ENCODE measurements at places on chromosomes 1 and 21.

DNA sequence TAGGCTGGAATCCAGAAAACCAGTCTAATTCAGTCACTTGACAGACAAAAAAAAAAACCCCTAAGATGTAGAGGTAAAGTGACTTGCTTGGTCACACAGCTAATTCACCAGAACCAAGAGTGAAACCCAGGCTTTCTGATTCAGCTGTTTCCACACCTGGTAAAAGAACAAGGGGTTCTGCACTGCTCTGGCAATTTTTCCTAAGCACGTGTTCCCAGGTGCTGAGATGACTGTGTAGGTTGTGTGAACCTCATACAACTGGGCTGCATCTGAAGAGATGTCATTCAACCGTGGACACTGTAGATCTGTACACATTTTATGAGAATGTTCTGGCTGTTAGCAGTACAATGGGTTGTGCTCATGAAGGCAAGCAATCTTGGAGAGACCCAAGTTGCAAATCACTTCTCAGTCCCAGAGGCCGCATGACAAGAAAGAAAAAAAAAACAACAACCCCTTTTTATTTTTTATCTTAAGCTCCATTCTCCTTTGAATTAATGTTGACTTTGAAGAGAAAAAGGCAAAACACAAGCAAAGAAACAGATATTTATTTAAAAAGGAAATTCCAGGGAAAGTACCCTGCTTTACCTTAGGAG is 95.4 kb downstream of the INTS7 start:
- no peak for DNase-seq

GRCh38 chr1:85992791-85993190 is 163.8 kb downstream of the COL24A1 start:
- DNase-seq = no peak

DNA sequence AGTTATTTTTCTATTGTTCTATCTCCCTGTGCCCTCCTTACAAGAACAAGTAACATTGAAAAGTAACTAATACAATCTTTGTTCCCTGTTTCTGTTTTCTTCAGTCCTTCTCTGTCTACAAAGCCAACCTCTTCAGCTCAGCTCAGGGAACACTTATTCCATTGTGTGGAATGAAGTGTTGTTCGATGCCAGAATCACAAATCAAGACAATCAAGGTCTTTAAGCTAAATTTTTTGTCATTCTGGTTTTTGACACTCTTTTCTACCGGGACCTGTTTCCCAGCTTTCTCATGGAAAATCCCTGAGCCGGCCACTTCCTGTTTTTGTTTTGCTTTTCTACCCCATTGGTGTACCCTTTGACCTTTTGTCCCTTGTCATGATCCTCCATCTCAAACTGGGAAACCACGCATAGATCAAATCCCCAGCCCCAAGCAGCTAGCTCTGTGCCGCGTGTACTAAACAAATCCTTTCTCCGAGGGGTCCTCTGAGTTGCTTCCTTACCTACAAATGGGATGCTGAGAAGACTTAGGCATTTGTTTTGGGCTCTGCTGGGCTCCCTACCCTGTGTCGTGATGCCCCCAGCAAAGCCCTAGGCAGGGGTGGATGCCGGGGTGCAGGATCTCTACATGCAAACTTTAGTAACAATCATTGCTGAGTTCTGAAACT is 141.8 kb downstream of the TOMM20 start:
- DNase-seq = no peak

GRCh38 chr1:41388510-41388909 is 27.3 kb downstream of the FOXO6 start:
- DNase-seq = no peak

GRCh38 chr1:165927169-165927568 is 99.8 kb downstream of the UCK2 start:
- DNase-seq = no peak

GRCh38 chr1:56302878-56303277 is 276.5 kb downstream of the PLPP3 start:
- no peak for DNase-seq

GRCh38 chr1:10821388-10821787 is 24.9 kb upstream of the CASZ1 start:
- DNase-seq = no peak

DNA sequence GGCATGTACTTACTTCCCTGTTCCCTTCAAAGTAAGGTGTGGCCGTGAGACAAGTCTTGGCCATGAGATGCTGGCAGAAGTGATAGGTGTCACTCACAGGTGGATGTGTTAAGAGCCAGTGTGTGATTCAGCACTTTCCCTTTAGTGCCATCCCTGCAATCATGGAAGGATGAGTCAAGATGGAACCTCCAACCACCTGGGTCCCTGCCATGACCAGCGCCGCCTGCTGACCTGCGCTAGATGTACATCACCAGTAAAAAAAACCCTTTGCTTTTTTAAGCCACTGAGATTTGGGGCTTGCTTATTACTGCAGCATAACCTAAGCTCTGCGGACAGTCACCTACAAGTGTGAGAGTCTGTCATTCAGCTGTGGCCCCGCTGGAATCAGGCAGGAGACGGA is 71.7 kb downstream of the TOMM20 start:
- DNase-seq = no peak

DNA sequence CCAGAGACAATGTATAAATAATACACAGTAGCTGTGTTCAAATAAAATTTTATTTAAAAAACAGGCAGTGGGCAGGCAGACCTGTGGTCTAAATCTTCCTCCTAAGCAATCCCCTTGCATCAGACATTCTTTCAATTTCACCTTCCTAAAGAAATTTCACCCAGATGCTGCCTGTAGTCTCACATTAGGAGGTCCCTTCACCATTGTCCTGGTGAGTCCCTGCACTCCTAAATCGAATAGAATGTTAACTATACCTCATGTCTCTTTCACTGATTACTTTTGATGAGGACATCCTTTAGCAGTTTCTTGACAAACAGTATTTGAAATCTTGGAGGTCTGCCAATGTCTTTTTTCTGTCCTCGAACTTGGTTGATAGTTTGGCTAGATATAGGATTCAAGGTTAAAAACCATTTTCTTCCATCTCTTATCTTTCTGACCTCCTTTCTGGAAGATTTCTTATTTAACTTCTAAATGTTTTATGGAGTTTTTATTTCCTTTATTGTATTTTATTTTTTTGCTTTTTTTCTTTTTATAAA is 77.5 kb downstream of the LPGAT1 start:
- DNase-seq = no peak

GRCh38 chr1:233796146-233796783 is 108.2 kb upstream of the SLC35F3 start:
- no peak for DNase-seq

DNA sequence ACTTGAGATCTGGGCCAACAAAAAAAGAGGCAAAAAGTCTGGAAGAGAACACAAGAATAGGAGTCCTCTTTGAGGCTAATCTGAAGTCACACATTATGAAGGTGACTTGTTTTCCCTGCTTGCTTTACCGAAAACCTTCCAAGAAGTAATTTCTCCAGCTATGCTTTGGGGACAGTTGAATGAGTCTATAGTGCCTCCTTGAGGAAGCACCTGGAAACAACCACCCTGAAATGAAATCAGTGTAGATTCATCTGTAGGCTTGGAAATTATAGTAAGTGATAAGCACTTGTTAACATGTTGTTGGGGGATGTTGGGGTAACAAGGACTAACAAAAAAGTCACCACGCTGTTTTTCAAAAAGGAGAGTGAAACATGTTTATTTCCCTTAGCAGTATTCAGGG is 23.4 kb upstream of the RPTN start:
- DNase-seq = no peak

DNA sequence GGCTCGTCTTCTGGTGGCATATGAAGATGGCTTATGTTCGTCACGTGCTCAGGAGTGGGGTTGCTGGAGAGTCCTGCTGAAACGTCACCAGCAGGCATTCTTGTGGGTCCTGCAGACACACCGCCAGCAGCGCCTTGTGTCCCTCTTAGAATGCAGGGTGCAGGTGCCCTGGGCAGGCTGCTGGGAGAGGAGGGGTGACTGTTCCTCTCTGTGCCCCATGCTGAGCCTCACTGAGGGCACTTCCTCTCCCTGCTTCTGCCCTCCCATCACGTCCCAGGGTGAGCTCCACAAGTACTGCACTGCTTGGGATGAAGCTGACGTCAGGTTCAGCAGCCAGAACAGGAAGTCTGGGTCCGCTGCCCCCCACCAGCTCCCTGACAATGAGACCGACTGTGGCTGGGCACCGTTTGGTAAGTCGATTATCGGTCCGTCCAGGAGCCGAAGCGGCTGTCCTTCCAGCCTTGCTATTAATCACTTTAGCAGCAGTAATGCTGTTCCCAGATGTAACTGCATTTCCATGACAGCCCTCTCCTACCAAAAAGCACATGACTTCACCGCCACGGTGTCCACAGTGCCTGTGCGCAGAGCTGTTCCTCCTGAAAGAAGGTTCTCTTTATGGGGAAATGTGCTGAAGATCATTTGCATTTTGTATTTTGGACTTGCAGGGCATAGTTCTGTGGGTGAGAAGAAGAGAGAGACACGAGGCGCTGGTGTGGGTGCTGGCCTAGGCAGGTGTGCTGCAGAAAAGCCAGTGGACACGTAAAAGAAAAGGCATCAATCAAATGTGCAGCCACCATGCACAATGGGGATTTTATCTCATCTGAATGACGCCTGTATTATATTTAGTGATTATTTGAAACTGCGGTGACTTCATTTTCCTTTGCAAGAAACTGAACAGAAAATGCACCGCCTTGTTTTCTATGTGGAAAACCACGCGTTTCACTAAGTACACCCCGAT is 21.0 kb downstream of the SLC37A1 start:
- no peak for DNase-seq

DNA sequence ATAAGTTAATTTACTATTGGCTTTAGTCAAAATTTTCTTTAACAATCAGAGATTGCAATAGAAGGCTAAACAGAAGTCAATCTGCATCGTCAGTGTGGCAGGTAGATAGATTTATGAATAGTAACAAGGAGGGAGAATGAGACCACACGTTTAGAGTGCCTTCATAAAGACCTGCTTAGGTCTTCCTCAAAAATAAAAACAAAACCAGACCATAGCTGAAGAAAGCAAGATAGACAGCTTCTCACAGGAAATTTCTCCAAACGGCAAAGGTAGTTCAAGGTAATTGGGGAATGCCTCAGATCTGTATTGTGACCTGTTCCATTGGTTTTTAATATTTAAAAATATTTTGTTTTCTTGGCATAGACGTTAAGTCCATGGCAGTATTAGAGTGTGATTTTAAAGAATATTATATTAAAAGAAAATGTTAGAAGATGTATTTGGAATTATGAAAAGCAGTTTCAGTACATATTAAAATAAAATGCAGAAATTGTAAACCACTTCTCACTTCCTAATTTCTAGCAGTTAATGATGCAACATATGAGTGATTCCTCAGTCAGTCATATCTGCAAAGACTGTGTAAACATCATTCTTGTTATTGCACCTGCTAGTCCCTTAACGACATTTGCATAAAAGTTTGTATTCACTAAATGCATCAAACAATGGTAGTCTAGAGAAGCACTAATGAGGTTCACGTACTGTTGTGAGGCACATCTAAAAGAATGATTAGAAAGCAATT is 278.0 kb downstream of the HLX start:
- no peak for DNase-seq

- DNase-seq = no peak
Observed at GRCh38 chr1:197143276-197143675, 3.2 kb downstream of the ASPM start.

DNA sequence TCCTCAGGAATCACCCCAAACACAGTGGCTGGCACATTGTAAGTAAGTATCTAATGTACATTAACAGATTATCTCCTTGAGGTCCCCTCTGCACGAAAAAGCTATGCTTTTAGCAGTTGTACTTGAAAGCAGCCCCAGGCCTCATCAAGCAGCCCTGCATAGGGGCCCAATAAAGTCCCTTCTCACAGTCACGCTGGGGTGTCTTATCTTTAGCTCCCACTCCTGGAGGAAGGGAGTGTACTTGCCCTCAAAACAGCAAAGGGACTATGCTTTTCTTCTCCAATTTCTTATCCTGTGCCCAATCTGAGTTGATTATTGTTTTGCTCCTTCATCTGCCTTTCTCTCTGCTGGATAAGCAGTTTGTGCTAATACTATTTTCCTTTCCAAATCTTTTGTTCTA is 168.8 kb upstream of the PLXNA2 start:
- no peak for DNase-seq

GRCh38 chr1:38308780-38309179 is 262.2 kb upstream of the POU3F1 start:
- DNase-seq = no peak

DNA sequence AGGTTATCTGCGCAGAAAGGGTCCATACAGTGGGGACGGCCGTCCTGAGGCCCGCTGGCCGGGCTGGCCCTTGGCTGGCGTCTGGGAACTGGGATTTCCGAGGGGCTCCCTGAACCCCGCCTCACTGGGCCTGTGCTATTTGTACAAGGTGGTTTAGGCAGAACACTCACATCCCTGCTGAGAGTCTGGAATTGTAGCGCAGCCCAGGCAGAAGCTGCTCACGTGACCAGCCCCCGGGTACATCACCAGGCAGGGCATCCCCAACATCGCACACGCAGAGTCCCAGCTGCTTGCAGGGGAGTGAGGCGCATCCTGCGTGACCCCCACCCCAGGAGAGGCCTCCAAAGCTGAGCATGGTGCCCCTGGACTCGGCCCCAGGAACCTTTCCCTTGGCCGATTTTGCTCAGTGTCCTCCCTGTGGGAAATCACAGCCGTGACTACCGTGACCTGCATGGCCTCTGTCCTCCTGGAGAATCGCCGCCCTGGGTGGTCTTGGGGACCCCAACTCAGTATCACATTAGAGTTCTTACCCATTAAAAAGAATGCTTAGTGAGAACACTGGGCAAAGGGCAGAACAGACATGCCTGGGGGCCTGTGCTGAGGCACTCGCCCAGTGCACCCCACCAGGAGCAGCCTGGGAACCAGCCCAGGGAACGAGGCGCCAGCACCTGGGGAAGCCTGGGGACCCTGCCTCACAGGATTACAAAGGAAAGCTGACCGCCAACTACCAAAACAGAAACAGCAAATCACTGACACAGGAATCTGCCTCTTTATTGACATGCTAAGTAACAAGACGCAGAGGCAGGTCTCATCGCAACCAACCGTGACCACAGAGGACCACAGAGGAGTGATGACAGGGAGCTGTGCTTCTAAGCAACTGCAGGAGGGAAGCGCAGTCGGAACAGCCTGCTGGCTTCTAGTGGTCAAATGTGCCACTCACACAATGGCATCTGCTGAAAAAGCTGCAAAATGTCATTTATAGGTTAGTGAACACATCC is 33.5 kb downstream of the UBE2G2 start:
- DNase-seq = no peak

- no peak for DNase-seq
Observed at GRCh38 chr1:222543817-222544216, 4.1 kb downstream of the HHIPL2 start.

GRCh38 chr1:48000883-48001282 is 3.7 kb upstream of the TRABD2B start:
- DNase-seq = no peak

DNA sequence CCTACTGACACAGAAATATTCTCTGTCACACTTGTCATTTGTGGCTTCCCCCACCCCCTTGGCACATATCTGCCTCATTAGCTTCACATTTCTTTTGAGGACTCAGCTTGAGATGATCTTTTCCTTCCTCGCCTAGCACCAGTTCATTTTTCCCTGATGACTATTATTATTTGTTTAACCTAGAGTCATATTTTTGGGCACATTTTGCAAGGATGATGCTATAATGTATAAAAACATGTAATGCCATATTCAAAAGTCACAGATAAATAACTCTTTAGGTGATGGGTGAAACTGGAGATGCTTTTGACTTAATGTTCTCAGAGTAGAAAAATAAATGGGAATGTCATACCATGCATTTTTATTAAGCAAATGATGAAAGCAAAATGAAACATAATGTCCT is 202.7 kb downstream of the BACH1 start:
- DNase-seq = no peak

- no peak for DNase-seq
Observed at GRCh38 chr1:40039245-40039756, 1.2 kb upstream of the CAP1 start.
